ENCODE measurements at places on chromosomes 2 and 18.
A peak's percentile ranks its signal among the peaks of the same experiment; 100 is the strongest.

GRCh38 chr2:37610638-37611289, 60.7 kb downstream of the CDC42EP3 start:
- DNase-seq = no peak

GRCh38 chr2:174666312-174666711, 68.7 kb upstream of the WIPF1 start:
- DNase-seq = no peak

DNA sequence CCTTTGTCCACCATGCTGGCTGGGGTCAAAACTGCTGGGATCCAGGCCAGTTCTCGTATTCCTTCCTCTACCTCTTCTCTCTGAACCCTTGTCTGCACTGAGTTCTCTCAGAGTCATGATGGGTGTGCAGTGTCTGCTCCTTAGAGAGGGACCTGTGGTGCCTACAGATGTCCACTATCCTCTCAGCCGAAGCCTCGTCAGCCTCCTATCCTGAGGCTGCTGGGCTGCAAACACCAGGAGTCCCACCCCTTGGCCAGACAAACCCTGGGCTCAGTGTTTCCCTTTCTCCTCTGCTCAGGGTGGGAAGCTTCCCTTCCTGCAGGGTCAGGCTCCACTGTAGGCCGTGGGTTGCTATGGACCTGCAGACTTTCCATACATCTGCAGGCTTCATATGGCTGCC, 2.3 kb downstream of the INPP5D start:
- DNase-seq = no peak

DNA sequence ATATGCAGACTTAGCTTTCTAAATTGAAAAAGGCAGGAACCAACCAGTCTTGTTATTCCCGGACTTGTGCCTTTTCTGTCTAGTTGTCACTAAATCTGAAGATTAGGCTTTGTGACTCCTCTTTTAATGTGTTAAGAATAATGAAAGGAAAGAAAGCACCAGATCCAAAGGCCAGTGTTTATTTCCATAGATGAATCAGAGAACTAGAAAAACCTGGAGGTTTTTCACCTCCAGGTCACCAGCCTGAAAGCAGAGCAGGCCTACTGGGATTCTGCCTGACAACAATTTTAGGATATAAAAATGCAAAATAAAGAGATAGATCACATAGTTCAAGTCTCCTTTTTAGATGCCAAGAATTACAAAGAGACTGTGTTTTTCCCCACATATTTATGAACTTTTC, 160.4 kb downstream of the GULP1 start:
- DNase-seq = no peak

GRCh38 chr2:147501968-147502367, 342.9 kb upstream of the ACVR2A start:
- peak; percentile 3 for DNase-seq

GRCh38 chr2:120590841-120591240, 144.8 kb upstream of the GLI2 start:
- peak; percentile 17 for DNase-seq

- peak; percentile 27 for DNase-seq
Observed at GRCh38 chr2:75462721-75463120, 98.0 kb downstream of the EVA1A start.

- peak; percentile 52 for DNase-seq
Observed at GRCh38 chr18:37540424-37541138, 25.0 kb downstream of the CELF4 start.

- DNase-seq = no peak
Observed at GRCh38 chr18:79518683-79519128, 123.0 kb downstream of the NFATC1 start.

GRCh38 chr2:208674919-208675318, 268.3 kb downstream of the PTH2R start:
- DNase-seq = no peak

DNA sequence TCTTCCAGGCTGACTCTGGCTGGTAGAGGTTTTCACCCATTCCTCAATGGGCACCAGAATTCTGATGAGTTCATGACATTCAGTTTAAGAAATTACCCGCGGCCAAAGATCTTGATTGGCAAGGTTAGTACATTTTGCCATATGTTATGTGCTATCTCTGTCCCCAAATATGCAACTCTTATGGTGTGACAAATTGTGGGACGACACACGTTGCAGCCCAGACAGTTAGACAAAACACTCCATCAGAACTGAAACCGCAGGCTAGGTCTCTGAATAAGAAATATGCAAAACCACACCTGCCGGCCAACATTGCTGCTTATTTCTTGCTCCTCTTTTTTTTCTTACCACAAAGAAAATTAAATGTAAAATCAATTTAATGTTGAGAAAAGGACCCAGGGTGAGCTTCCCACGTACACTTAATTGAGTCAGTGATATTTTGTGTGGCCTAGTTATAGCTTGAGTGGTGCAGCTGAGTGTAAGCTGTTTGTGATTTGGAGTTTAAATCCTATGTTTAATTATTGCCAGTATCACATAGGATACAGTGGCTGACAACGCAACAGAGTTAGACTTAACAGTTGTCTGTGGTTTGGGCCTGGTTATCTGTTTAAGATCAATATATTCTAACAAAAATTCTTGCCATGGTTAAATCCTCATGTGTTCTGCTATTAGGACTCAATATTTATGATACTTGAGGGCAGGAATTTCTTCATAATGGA, 35.7 kb upstream of the LTBP1 start:
- DNase-seq = no peak

DNA sequence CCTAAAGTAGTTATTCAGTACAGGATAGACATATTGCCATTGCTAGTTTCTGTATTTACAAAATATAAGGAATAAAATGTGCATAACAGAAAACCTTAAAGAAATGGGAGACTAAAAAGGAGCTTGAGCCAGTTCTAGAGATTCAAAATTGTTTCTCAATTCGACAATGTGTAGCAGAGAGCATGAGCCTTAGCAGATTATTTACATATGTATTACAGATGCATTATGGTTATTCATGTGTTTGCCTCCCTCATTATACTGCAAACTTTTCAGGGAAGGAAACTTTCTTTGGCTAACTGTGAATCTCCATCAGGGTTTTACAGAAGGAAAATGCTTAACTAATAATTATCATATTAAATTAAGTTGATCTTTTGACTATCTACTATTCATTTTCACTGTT, 854.4 kb upstream of the SLC39A10 start:
- DNase-seq = no peak

- DNase-seq = no peak
Observed at GRCh38 chr2:160534249-160534648, 40.6 kb upstream of the RBMS1 start.

GRCh38 chr2:228518-229278, 35.1 kb downstream of the SH3YL1 start:
- DNase-seq = no peak

- DNase-seq = no peak
Observed at GRCh38 chr18:71689416-71690160, 854.6 kb downstream of the CBLN2 start.

DNA sequence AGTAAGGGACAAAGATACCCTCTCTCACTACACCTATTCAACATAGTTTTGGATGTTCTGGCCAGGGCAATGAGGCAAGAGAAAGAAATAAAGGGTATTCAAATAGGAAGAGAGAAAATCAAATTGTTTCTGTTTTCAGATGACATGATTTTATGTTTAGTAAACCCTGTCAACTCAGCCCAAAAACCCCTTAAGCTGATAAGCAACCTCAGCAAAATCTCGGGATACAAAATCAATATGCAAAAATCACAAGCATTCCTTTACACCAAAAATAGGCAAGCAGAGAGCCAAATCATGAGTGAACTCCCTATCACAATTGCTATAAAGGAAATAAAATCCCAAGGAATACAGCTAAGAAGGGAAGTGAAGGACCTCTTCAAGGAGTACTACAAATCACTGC, 1130.7 kb upstream of the PIK3C3 start:
- no peak for DNase-seq

- peak; percentile 23 for DNase-seq
Observed at GRCh38 chr18:67359873-67360838, 156.4 kb downstream of the DSEL start.

DNA sequence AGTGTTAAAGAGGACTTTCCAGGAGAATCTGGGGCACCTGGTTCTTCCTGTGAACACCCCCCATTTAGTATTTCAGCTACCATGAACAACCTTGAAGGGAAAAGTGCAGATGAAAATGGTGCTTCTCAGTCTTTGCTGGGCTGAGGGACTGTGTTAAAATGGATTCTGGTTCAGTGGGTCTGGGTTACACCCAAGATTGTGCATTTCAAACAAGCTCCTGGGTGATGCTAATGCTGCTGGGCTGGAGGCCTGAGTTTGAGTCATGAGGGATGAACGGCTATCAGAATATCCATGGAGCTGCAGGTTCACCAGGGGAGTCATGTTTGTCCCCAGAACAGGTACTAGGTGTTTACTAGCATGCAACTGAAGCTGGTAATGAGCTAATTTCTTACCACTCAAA, 24.0 kb downstream of the MRPL44 start:
- no peak for DNase-seq

DNA sequence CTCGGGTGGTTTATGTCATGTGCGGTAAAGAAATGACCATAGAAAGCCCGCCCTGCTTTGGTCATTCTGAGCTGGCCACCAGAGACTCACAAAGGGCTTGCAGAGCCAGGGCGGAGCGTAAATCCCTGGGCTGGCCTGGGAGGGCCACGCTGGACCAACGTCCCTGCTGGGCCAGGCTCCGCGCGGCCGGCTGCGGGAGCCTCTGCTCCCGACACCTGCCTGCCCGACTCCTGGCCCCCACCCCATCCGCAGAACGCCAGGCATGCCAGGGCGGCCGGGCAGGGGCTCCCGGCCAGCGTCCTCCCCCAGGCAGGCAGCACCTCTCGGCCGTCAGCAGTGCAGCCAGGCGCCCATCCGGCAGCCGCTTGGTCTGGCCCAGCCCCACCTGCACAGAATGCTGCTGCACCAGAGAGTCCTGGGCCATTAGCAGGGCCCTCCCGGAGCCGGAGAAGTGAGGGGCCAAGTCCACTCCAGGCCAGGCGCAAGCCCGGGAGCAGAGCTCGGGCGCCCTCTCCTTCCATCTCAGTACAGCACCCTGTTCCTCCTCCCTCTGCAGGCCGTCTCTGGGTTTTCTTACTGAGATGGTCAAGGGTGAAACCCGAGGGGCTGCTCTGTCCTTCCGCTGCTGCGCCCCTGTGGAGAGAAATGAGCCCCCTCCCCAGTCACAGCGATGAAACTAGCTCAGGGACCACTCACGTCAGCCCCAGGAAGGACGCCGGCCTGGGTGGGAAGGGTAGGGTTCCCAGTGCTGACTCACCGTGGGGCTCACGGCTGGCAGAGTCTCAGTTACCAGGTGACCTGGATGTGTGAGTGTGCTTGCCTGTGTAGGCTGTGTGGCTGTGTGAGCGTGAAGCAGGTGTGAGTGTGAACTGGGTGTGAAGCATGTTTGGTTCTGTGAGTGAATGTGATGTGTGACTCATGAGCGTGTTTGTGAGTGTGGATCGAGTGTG, 83.3 kb downstream of the PTGR3 start:
- no peak for DNase-seq

DNA sequence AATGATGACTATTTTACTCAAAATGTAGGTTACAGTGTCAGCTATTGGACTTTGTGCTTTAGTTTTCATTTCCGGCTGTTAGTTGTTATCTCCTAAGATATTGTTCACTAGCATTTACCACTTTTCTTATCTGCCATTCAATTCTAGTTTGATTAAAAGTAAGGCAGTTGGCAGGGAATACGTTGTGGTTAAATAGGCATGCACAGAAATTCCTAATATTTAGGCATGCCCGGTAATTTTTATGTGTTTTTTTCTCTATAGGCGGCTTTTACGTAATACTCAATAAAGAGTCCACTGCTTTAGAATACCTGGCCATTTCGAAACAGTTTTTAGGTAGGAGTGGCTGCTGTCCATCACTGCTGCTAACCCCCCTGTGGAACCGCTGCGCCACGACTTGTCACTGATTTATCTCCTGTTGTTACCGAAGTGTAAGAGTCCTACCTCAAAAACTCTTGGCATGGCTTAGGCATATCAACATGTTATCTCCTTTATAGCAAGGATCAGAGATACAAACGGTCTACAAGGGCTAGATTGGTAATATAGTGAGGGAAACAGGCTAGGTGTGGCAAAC, 39.5 kb downstream of the BABAM2 start:
- DNase-seq = no peak

GRCh38 chr2:74959106-74959751, 786 bp downstream of the POLE4 start:
- DNase-seq = no peak

DNA sequence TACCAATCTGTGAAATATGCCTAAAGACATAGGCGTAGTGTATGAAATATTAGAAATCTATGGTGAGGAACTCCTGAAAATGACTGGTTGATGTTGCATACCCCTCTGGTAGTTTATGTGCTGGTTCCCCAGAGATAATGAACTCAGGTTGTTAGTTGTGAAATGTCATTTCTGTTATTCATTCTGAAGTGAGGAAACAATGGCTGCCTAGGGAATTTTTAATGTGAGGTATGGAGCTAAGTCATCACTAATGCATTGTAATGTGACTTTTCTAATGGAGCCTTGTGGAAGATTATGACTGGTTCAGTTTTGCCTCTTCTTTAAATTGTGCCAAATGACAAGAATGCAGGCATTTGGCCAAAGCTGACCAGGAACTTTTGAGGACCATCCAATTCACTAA, 61.6 kb upstream of the RAB27B start:
- no peak for DNase-seq

DNA sequence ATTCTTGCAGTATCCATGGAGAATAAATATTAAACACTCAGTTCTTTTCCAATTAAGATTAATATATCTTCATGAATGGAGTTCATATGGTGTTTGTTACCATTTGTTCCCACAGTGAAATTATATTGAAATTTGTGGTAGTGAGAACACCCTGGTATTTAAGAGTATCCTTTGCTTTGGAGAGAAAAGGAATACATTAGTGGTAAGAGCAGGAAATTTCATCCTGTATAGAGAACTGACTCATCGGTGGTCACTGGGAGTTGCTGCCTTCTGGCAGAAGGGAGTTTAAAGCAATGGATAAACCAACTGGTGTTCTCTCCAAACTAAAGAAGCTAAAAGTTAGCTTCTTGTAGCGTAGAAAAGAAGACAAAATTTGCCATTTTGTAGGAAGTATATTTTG, 107.3 kb downstream of the MYO1B start:
- DNase-seq = no peak

- peak; percentile 14 for DNase-seq
Observed at GRCh38 chr2:33583194-33583938, 15.7 kb downstream of the FAM98A start.

GRCh38 chr2:980176-980575, 29.5 kb downstream of the SNTG2 start:
- DNase-seq = no peak

DNA sequence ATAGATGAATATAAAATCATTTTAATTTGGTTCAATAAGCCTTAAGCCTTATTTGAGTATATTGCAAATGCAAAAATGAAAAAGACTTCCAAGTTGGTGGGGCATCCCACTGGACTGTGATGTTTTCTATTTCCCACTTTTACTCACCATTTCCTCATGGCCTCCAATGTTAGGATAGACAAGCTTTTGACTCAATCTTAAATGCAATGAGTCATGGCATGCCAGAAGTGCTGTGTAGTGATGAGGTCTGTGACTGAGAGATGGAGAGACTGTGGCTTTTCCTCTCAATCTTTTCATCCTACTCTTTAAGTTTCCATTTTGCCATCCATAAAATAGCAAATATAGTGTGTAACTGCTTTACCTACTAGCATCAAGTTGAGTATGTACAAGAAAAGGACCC, 1401.2 kb upstream of the CELF4 start:
- DNase-seq = no peak

Data from NCI-H69 (cell line).